T-cell (primary cell): ENCODE measurements at places on chromosomes 5 and 9.

- no peak for DNase-seq
Measured at GRCh38 chr5:32072054-32072453, 102.1 kb downstream of the GOLPH3 start.

GRCh38 chr9:131447148-131447547 is 53.3 kb downstream of the PRRC2B start:
- no peak for DNase-seq

GRCh38 chr9:5422276-5422675 is 15.4 kb downstream of the PLGRKT start:
- no peak for DNase-seq

GRCh38 chr5:63555874-63556273 is 406.4 kb downstream of the HTR1A start:
- DNase-seq, result no peak

GRCh38 chr5:52861368-52861767 is 73.7 kb downstream of the ITGA1 start:
- no peak for DNase-seq

- DNase-seq, result no peak
Measured at GRCh38 chr5:42564689-42565356, 141.6 kb downstream of the GHR start.
